Motor neuron (in vitro differentiated cells): ENCODE measurements at places on chromosomes 3 and 15. TPM values are rescaled to one million over a fixed set of nuclear protein-coding genes. Genes with fewer than 3 reads are reported as not detected.

Gene KLHL6
- 0.27 and 0.29 TPM in 2 replicates for total RNA-seq

- ATAC-seq, result no peak
These were observed 129.5 kb downstream of the TFDP2 start for GRCh38 chr3:142019794-142020320.

DNA sequence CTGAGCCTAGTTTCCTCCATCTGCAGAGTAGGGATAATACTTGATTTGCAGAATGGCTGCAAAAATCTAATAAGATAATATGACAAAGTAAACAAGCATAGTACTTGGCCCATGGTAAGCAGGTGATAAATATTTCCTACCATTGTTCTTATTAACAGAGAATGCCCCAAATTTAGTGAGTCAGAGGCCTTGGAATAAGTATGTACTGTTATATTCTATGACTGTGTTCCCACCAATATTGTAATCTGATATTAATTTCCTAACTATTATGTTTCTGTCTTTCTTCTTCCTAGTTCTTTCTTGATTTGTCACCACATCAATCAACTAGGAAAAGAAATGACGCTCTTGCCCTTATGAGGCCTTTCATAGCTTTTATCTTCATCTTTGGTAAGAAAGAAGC lies 178.4 kb upstream of the SLC2A2 start:
- no peak for ATAC-seq

Gene SAMMSON
- 0.36 and 0.52 TPM in 2 replicates for total RNA-seq

DNA sequence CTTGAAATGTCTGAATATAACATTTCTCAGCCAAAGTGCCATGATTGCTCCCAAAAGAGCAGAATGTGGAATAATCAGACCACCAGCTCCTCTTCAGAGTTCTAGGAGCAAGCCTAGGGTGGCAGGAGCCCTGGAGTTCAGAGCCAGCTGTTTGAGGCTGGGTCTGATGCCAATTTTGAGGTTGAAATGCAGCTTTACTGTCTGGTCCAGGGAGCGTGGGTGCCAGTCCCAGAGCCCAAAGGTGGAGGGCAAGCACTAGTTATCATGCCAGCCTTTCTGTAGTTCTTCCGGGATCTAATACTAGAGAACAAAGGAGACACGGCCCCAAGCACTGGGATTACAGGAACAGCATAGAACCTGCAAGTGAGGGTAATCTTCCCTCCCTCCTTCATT lies 69.3 kb downstream of the TNFAIP8L3 start:
- no peak for ATAC-seq

Gene PRR20G
- not detected in 2 replicates for total RNA-seq

DNA sequence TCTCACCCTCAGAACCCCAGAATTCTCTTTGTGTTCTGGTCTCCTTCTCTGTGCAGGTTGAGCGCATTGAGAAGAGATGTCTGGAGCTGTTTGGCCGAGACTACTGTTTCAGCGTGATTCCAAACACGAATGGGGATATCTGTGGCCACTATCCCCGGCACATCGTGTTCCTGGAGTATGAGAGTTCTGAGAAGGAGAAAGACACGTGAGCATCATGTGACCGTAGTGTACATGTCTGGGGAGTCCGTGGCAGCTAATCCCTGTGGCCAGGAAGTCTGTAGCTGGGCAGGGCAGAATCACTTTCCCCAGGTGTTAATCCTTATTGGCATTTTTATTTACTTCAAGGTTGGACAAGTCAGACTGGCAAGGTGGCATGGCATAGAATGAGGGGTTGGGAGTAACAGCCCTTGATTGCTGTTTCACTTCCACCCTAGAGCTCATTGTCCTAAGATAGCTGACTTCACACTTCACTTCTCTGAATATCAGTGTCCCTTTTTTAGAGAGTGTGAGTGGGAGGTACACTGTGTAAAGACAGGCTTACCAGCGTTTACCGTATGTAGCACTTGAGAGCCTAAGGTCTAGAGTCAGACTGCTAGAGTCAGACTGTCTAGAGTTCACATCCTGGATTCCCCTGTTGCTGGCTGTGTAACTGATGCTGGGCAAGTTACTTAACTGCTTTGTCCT lies 4.4 kb downstream of the MTMR14 start:
- no peak for ATAC-seq

DNA sequence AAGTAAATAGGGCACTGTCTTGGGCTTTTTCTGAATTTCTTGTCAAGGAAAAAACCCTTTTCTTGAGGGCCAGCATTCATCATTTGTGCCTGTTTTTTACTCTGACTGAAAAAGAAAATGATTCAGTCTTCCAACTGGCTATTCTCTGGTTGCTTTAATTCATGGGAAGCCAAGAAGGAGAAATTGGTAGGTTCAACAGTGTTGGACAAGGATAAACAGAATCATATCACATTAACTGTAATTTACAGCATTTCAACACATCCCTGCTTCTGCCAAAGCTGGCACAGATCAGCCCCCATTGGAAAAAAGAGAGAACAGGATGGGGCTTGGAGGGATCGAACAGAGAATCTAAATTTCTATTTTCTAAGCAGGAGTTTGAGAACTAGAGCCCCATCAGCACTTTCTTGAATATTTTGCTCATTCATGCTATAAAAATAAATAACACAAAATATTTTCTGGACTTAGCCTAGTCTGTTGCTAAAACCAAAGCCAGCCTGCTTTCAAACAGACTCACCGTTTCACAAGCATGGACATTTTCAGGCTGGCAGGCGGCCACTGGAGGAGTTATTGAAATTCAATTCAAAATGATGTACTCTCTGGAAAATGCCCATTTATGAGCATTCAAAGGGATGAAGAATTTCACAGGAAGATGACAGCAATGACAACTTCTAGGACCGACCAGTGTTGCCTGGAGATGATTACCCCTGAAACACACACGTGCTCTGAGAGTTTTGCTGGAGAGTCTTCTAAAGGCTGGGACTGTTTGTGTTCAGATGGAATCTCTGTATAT lies 181.2 kb downstream of the WNT5A start:
- ATAC-seq, result peak; percentile 67

Gene GOLGA8A
- 71.8 and 73.0 TPM in 2 replicates for total RNA-seq

DNA sequence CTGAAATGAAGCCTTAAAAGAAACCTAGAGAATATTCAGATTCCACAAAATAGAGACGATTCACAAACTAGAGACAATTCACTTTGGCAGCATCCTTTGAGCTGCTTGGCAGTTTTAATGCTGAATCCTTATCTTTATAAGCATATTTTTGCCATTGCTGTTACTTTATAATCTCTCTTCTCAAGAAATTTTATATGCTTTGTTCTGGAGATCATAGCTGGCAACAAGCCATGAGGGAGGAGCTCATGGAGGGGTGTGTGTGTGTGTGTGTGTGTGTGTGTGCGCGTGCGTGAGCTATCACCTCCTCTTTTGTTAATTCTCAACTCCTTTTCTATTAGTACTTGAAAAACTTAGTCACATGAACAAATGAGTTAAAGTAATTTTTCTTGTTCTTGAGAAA lies 495.0 kb upstream of the RGMA start:
- no peak for ATAC-seq

Gene KLF15
- total RNA-seq, result 3.0 and 3.6 TPM in 2 replicates

DNA sequence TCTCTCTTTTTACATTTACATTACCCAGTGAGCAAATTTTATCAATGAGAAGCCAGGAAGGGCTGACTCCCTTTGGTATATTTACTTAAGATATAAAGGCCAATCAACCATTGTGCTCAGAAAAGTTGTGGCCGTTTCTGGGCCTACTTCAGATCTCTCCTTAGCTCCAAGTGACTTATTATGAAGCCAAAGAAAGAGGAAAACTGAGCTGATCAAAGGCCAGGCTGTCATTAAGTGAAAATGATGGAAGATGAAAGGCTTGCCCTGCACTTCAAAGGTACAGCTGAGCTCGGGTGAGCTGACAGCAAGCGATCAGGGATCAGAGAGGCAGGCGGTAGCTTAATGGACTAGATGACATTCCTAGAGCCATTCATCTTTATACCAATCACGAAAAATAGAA lies 24.8 kb downstream of the VGLL4 start:
- peak; percentile 37 for ATAC-seq

DNA sequence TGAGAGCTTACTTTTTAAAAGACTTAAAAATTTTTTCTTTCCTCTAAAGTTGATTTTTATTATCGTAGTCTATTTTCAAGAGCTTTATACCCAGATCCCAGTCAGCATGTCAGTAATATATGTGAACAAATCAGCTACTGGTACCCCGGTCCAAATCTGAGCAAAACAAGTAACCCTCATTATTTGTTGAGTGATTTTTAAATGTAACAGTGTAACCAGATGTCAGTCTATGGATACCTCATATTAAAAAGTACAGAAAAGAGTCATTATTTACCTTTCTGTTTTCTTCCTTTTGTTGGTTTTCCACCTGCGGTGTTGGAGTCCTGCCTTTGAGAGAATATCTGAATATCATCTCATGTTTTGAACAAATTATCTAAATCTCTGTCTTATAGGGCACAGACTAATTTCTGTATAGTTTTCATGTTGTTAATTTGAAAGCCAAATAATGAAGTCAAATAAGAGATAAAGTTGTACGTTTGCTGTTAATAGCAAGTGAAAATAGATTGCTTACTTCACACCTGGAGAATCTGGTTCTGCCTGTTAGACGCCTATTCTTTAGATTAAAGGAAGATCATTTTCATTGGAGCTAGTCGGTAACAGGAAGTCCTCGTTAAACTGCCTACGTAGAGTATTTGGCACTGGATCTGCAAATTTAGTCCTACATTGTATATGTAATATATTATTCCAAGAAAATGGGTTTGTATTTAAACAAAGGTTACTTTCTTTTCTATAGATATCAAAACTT lies at the start of gene STX19:
TSS of gene STX19 (minus strand) at position 505 of the 745 bp plus-strand sequence. CDS start 13,328 bp downstream, outside the sequence.
- no peak for ATAC-seq

- ATAC-seq, result no peak
These were observed 141.2 kb downstream of the SERPINI1 start for GRCh38 chr3:167876620-167877281.

- ATAC-seq, result no peak
These were observed 1036.6 kb downstream of the NTRK3 start for GRCh38 chr15:87219650-87220615.

Gene GRM7
- 3.2 and 4.8 TPM in 2 replicates for total RNA-seq

DNA sequence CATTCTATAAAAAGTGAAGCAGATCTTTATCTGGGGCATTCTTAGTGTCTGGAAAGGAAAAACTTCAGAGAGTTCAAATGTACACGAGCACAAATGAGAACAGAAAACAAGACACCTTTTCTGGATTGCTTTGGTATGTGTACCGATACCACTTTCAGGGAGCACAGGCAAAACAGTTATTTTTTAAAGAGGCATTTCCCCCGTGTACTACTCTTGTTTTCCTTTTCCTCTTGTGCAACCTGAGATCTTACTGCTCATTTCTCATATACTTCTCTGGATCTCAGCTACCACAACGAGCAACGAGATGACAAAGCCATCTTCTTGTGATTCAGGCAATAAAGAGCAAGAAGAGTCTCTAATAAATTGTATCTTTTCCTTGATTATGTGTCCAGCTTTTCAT lies 463.6 kb downstream of the SHQ1 start:
- ATAC-seq, result no peak

DNA sequence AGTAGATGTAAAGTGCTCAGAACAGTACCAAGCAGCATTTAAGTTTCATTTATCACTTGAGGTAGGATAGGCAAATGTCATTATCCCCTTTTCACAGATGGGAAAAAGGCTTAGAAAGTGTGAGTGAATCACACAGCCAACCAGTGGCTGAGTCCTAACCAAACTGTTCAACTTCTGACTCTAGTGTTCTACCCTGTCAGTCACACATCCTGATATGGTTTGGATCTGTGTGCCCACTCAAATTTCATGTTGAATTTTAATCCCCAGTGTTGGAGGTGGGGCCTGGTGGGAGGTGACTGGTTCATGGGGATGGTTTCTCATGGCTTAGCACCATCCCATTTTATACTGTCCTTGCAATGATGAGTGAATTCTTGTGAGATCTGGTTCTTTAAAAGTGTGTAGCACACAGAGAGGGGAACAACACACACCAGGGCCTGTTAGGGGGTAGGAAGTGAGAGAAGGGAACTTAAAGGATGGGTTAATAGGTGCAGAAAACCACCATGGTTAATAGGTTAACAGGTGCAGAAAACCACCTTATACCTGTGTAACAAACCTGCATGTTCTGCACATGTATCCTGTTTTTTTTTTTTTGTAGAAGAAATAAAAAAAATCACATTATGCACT lies 304.7 kb downstream of the SUCLG2 start:
- no peak for ATAC-seq

DNA sequence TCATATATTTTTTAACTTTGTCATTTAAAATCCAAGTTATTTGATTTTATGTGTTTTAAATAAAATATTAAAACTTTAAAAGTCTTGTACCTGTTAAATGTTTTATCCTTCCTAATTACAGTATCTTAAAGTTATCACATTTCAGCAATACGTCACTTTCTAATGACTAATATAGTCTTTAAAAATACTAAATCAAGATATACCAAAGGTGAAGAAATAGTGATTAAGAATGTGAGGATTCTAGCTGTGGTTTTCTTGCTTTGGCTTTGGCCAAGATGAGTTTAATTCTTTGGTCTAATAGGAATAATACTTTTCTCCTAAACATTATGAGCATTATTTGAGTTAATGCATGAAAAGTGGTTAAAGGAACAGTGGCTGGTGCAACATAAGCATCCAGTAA lies 13.9 kb downstream of the SETD5 start:
- ATAC-seq, result no peak

- no peak for ATAC-seq
These were observed 8.9 kb upstream of the SPPL2A start for GRCh38 chr15:50774450-50774849.

- no peak for ATAC-seq
These were observed 10.9 kb downstream of the TRIP4 start for GRCh38 chr15:64398575-64398974.

GRCh38 chr15:68608206-68608843 lies 29.5 kb downstream of the CORO2B start:
- ATAC-seq, result peak; percentile 40
